NCI-H1417 (cell line): ENCODE measurements at places on chromosomes 12 and 14.

DNA sequence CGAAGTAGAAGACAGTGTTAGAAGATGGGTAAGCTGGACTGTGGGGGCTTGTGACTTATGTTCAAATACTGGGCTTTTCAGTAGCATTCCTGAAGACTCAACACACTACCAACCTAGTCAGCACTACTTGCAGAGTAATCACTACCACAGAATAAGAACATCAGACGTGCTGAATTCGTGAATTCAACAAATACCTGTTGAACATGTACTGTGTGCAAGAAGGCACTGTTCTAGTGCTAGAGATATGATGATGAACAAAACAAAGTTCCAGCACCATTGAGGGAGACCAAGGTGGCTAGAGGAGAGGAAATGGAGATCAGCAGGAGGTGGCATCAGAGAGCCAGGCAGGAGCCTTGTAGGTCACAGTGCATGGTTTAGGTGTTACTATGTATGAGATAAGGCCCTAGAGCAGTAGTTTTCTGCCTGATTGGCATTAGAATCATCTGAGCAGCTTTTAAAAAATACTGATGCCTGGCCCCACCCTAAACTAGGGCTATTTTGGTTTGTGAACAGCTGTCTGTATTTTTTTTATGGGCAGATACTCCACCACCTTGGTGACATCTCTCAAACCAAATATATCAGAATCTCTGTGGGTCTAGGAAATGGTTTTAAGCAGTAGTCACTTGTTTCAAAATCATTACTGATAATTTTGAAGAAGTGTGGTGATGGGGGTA lies 26.8 kb downstream of the FERMT2 start:
- DNase-seq = peak; percentile 52

GRCh38 chr12:23564451-23565152 lies 384.9 kb downstream of the SOX5 start:
- DNase-seq = peak; percentile 78

DNA sequence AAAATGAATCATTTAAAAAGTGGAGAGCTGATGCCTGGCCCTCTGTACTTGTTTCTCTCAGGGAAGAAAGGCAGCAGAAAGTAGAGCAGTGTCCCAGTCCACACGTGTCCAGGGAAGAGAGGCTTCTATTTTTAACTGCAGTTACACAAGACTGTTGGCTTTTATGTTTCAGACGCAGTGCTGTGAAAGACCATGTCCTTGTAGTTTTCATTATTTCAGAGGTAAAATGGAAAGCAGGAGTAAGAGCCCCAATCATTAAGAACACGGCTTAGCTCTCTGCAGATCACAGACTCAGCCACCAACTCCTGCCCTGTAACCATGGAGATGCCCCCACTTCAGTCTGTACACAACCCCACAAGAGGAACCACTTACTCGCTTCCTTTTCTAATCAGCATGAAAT lies 336.3 kb downstream of the DAD1 start:
- peak; percentile 2 for DNase-seq

DNA sequence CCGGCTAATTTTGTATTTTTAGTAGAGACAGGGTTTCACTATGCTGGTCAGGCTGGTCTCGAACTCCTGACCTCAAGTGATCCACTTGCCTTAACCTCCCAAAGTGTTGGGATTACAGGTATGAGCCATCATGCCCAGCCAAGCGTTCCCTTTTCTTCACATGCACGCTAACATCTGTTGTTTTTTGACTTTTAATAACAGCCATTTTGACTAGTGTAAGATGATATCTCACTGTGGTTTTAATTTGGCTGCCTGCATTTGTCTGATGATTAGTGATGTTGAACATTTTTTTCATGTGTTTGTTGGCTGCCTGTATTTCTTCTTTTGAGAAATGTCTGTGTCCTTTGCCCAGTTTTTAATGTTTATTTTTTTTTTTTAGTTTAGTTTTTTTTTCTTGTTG lies 10.2 kb upstream of the YARS2 start:
- DNase-seq = no peak

DNA sequence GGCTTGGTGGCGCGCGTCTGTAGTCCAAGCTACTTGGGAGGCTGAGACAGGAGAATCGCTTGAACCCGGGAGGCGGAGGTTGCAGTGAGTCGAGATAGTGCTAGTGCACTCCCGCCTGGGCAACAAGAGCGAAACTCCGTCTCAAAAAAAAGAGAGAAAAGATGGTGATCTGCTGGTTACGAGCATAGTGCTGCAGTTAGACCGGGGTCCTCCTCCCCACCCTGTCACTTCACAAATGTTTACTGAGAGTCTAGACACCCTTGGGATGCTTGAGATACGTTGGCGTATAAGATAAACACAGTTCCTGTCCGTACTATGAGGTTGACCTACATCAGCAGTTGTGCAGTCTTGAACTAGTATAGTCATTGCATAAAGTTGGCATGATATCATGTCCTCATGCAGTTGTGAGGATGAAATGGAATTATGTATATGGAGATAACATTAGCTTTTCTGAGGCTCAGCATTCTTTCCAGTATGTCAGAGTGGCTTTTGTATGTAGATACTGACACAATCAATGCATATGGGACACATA lies 787 bp downstream of the ACAD10 start:
- no peak for DNase-seq
